ENCODE measurements at places on chromosomes 5 and 9.

GRCh38 chr9:8637626-8638025, 838.0 kb upstream of the DMAC1 start:
- no peak for DNase-seq

DNA sequence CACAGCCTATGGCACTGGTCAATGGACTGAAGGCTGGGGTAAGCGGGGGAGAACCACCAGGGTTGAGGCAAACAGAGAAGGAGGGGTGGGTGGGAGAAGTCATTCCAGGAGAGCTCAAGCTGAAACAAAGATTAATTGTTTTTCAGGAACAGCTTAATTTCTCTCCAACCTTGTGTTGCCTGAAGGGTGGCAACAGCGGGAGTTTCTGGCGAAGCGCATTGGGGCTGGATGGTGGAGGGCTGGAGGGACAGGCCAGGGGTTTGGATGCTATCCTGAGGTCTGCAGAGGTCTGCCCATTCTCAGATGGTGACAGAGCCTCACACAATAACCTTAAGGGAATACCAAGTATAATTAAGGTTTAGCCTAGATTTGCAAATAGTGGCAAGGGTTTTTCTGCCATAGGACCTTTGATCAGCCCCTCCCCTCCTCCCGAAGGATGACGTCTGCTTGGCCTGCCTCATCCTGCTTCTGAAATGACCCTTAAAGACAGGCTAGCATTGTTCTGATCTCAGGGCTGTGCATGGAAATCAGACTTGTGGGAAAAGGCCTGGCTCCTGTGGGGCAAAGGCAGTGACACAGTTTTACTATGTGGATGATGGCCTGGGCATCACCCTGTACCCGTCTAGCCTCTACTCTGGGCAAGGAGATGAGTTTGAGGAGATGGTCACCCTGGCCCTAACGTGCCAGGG, 32.7 kb downstream of the PSD2 start:
- no peak for DNase-seq

DNA sequence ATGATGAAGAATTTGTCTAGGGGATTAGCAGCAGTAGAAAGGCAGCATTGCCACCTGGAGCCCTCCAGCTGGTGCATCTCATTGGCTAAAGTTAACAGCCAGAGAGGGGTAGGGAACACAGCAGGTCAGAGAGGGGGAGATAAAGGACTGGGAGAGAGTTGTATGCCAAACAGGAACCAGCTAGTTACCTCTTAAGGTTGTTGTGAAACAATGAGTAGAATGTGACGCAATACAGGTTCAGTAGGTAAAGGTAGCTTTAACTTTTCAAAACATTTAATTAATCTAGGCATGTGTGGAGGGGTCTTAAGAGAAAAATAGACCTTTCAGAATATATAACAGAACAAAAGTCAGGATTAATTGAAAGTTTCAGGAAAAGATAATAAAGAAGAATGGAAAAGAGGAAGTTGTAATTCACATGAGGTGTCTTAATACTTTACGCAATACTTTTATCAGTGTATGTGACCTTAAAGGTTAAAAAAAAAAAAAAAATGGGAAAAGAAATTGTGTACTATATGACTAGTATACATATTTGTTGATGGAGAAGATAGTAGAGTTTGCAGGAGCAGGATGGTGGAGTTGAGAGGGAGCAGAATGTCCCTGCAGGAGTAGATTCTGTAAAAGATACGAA, 14.3 kb downstream of the FBXO38 start:
- no peak for DNase-seq

DNA sequence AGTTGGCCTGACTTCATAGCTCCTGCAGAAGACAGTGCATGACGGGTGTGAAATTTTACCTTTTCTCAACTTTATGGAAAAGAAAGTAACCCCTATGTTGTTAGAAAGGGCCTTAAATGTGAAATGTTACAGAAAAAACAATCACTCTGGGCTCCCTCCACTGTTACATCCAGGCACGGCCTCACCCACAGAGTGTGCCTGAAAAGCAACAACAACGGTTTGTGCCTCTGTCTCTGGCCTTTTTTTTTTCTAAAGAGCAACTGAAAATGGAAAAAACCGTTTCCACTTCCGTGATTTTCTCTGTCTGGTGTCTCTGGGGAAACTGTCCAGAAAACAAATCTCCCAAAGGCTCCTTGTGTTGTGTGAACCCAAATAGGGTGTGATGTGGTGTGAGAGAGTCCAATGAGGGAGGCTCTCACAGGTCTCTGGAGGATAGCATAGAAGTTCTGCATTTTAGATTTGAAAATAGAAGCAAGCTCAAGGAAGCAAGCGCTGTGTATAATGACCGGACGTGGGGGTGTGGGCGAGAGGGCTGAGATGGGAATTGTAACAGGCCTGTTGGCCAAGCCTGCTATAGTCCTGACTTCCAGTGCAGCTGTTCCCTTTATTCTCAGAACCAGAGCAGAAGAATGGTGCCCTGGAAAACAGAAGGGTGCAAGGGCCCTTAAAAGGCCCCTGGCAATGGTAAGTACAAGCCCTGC, 221.8 kb upstream of the TUT7 start:
- no peak for DNase-seq

DNA sequence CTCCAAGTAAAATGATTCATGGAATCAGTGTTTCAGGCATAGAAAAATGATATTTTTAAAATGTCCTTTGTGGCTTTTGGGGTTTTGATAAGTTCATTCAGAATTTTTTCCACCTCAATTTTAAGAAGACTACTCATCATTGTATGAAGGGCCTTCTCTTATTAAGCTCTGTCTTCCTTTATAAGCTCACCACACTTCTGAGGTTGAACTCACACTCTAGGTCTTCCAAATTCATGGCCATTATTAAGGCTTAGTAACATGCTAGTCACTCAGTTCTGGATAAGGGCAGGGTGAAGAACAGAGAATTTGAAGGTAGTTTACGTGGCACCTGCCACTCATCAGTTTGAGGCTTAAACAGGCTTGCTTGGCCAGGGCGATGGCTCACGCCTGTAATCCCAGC, 4.2 kb downstream of the MELK start:
- no peak for DNase-seq

- no peak for DNase-seq
Measured at GRCh38 chr9:116336133-116336862, 182.7 kb downstream of the PAPPA start.

DNA sequence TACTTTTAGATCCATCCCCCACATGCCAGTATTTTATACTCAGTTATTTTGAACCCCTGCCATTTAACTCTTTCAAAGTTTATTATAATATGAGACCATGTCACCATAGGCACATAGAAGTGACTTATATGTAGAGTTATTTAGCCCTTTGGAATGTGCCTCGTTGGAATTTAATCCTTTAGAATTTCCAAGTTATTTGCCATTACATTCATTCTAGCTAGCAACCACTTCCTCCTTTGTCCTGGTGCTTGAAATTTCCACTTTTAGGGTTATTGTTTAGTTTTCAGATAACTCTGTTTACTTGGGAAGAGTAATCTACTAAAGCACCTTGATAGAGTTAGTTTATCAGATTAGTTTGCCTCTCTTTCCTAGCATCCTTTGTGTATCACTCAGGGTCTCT, 82.8 kb upstream of the TLE1 start:
- no peak for DNase-seq

- DNase-seq = no peak
Measured at GRCh38 chr5:34991486-34992238, 56.1 kb downstream of the AGXT2 start.

- DNase-seq = peak; percentile 15
Measured at GRCh38 chr9:111427186-111427585, 57.0 kb downstream of the ECPAS start.

GRCh38 chr9:22913518-22913917, 466.9 kb downstream of the DMRTA1 start:
- no peak for DNase-seq

- no peak for DNase-seq
Measured at GRCh38 chr9:89991204-89991790, 386.5 kb downstream of the GADD45G start.

- DNase-seq = peak; percentile 46
Measured at GRCh38 chr5:159451197-159452052, 121.1 kb upstream of the IL12B start.

GRCh38 chr9:110891760-110892159, 146.5 kb downstream of the LPAR1 start:
- DNase-seq = no peak

DNA sequence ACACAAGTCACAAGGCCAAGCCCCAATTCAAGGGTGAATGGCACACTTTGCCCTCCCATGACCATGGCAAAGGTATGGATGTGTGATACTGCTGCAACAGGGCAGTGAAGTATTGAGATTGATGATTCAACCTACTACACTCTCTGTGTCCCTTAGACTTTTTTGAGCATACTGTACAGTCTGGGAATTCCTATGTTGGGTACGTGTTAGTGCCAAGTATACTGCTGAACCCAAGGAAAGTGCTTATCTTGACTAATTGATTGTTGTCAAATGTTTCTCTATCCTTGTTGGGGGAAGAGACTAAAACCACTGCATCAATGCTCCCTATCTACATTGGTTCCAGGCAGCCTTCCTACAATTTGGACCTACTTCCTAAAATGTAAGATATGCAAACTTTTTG, 93.7 kb downstream of the NDFIP1 start:
- DNase-seq = no peak

- DNase-seq = no peak
Measured at GRCh38 chr9:99173570-99174504, 47.9 kb downstream of the ALG2 start.

GRCh38 chr5:14102666-14103065, 40.5 kb upstream of the TRIO start:
- DNase-seq = no peak

- no peak for DNase-seq
Measured at GRCh38 chr5:111134087-111134486, 41.9 kb downstream of the WDR36 start.

- DNase-seq = no peak
Measured at GRCh38 chr9:77018969-77019235, 553 bp upstream of the FOXB2 start.

GRCh38 chr9:110142868-110143481, 65.0 kb downstream of the C9orf152 start:
- DNase-seq = no peak

- no peak for DNase-seq
Measured at GRCh38 chr5:98769210-98769958, 4.1 kb upstream of the RGMB start.

DNA sequence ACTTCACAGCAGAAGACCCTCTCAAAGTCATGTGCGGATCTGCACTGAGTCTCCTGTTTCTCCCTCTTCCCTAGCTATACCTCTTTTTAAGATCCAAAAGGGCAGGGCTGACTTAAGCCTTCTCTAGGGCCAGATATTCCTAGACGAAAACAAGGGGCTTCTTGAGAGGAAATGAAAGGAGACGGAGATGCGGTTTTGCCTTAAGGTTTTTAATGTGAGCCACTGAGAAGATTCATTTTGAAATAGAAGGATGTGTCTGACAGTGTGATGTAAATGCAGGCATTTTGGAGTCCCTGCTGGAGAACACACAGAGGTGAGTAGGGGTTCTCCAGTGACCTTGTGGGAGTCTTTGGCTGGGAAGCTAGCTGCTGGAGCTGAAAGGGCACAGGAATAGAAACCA, 15.6 kb upstream of the IL12B start:
- no peak for DNase-seq

- DNase-seq = no peak
Measured at GRCh38 chr5:171437286-171437821, 17.9 kb downstream of the FGF18 start.

GRCh38 chr5:5726401-5726800, 303.9 kb downstream of the ICE1 start:
- DNase-seq = no peak

DNA sequence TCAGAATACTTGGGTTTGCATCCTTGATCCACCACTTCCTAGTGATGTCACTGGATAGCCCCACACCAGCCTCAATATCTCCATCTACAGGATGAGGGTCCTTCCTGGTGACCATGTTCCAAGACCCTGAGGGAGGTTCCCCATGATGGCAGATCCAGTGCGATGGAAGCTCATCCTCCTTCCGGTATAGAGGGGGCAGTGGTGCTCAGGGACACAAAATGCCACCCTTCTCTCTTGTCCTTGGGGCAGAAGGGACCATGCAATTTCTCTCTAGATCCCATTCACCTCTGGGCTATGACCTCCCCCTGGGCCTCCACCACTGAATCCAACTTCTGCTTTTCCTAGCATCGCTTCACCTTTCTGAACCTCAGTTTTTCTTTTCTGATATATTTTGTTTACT, 5.4 kb upstream of the SLC25A51 start:
- no peak for DNase-seq

DNA sequence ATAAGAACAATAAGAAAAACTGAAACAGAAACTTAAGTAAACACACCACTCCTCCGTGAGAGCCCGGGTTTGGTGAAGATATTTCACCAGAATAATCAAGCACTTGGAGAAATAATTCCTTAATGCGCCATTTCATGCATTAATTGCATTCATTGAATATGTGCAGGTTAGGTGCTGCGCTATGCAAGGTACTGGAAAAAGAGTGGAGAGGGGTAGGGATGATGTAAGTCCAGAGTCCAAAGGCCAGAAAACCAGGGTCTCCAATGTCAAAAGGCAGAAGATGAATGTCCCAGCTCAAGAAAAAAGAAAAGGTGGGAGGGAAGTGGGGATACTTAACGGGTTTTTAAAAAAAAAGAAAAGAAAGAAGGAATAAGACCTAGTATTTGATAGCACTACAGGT, 669 bp upstream of the ZFP37 start:
- DNase-seq = no peak

DNA sequence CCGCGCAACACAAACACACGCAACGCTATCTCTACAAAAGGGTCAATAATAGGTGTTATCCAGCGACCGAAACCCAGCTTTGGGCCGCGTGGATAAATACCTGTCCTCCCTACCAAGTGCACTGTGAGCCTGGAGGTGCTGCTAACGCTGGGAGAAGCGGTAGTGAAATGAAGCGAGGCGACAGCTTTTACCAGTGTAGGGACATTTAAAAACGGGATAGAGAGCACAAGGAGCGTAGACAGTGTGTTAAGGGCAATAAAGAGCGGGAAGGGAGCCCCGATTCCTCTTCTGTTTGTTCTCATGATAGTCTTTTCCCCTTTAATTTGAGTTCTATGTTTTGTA, 421 bp upstream of the DEPDC1B start:
- no peak for DNase-seq

DNA sequence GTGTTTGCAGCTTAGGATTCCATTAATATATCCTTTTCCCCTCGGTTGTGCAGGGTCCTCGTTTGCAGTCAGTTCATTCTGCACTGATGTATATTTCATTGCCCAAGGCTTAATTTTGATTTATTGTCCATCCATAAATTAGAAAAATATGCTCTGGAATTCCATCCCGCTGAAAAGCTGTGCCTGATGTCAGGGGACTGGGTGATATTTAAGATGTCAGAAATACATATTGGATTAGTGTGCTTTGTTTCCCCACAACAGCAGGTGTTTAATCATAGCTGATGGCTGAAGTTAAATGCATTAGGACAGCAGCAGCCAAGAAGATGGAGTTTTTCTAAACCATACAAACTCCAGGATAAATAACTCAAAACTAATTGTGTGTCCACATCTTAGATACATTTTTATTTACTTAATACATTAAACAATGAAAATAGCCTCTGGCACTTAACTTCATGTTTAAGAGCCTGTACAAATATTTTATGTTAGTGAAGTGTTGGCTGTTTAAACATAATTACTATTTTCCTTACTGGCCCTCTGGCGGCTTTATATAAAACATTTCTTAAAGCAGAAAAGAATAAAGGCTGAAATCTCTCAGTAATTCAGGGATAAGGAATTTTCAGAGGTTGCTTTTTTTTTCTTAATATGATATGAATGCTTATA, 170.4 kb upstream of the TBCA start:
- no peak for DNase-seq

GRCh38 chr9:137550231-137550621, at the start of gene PNPLA7:
TSS of gene PNPLA7 (minus strand) at chr9:137550402. CDS start at chr9:137550197, 205 bp downstream.
- DNase-seq = peak; percentile 49

GRCh38 chr9:131606896-131607567, 61.7 kb downstream of the PRRT1B start:
- no peak for DNase-seq

Data from HCT116 (cell line).